ENCODE measurements at places on chromosomes 1 and 21.

GRCh38 chr21:45479691-45480675, 62.3 kb downstream of the SLC19A1 start:
- no peak for DNase-seq

DNA sequence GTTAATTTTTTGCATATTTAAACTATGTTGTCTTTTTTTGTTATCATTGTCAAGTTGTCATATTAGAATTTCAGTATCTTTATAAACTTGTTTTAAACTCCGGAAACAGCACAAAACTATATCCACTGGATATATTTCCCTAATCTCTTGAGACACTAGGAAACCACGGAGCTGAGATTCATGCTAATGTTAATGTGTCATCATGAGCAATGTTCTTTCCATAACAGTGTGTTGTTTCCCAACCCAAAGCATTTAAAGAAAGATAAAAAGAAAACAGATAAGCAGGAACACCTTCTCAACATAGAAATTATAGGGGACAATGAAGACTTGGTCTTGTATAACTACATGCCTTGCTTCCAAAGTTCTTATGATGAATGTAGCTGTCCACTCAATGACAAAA, 626.2 kb upstream of the TMPRSS15 start:
- DNase-seq: no peak

DNA sequence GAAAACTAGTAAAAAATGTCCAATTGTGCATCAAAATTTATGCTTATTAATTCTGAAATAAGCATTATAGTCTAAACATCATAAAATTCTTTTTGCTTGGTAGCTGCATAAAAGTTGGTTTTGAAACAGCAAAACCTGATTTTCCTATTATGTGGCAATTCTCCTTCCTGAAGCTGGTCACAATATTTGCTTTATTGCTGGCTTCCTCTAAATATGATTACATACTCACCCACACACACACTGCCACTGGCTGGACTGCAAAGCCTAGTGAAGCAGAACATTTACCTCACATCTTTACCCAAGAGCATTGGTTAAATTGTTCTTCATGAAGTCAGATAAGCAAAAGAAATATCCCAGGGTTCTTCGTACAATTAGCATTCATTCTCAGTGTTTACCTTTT, 103.0 kb downstream of the NR5A2 start:
- DNase-seq: no peak

- no peak for DNase-seq
These were observed 197.9 kb upstream of the SGIP1 start for GRCh38 chr1:66335859-66336640.

DNA sequence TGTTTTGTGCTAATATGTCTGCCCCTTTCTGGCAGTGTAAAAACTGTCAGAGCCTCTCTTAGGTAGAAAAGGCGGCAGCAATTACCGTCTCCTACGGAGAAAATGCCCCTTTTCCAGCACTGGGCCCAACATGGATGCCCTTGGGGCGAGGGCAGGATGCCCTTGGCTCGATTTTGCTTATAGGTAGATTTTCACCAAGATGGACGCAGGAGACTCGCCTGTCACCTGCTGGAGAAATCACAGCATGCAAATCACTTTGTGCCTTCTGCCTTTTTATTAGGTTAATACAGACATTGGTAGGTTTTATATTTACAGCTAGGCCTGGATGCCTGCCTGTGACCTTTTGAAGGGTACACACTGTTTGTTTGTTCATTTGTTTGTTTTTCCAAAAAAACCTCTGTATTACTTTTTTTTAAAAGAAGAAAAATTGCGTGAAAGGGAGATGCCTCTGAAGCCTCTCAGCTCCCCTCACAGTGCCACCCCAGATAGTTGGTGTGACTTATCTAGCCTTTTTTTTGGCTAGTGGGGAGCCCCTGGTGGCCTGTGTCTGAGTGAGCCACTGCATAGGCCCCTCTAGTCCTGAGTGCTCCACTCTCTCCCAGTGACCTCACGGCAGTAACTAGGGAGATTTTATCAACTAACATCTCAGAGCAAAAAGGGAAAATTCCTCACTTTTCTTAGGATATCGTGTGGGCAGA, 2.5 kb downstream of the ATP1B1 start:
- no peak for DNase-seq

DNA sequence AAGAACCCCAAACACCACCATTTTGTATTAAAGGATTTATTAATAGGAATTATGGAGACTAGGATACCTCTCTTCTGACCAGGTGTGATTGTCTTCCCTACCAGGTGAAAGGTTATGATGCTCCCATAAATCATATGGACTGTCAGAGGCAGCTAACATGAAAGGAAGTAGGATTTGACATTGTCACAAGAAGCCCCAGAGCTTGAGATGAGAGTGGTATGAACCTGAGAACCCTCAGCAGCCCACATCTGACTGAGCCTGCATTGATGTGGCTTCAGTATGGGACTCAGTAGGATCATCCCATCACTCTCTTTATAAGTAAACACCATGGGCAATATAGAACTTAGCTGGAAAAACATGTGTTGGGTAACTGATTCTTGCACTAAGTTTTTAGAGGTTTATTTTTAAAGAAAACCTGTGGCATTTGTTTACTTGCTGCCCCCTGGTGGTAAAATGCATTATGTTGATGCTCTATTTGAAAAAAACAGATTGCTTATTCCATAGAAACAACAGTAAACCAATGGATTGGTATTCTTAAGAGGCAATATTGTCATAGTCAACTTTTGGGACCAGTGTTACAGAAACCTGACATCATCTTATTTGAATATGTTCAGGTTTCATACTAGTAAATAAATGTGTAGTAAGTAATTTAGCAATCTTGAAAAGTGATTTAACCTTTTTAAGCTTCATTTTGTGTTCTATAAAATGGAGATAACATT, 16.6 kb upstream of the CACYBP start:
- no peak for DNase-seq

DNA sequence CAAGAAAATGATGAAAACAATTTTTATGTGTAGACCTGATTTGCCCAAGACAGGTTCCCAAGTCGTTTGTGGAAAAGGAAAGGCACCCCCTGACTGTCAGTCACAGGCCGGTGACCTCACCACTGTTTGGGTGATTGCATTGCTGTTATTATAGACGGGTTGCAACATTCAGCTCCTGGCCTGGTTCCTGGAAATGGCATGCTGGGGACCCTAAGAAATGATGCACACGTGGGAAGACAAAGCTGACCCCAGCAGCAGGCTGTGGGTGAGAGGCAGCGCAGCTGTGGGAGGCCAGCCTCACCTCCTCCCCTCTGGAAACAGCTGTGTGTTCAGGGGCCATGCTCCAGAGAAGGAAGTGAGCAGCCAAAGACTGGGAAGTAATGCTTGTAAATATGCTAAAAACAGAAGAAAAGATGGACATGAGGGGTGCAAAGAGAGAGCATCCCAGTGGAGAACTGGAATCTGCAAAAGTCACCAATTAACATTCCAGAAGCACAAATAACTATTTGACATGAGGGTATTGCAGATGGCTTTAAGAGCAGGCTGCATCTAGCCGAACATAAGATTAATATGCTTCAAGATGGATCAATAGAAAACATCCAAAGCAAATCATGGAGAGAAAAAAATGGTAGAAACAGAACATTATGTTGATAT, 23.4 kb upstream of the ABCG1 start:
- no peak for DNase-seq

DNA sequence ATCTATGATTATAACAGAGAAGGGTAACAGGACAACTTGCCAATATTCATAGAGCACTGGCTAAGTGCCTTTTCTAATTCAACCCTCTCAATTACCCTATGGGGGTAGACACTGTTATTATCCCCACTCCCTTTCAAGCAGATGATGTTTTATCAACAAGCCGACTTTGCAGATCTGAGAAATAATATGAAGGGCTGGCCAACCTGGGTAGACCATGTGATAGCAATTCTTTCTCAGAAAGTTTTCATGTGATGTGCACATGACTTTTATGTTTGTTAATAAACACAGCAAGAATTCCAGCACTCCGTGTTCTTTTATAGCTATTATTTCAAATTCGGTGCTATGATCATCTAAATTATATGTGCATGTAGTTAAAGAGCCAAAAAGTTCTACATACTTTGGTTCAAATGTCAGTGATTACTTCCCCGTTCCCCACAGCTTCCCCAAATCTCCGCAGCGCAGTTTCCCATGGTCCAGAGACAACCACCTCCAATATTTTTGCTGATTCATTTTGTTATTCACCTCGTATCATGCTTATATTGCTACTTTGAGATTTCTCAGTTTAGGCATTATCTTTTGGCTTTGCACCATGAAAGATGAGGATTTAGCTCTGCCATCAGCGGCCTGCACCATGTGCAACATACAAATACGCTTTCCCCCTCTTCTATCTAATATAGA, 96.7 kb upstream of the GADD45A start:
- DNase-seq: no peak

- no peak for DNase-seq
These were observed 128.2 kb upstream of the HOOK1 start for GRCh38 chr1:59686574-59686973.

- no peak for DNase-seq
These were observed 137.8 kb downstream of the HIVEP3 start for GRCh38 chr1:41780916-41781315.

DNA sequence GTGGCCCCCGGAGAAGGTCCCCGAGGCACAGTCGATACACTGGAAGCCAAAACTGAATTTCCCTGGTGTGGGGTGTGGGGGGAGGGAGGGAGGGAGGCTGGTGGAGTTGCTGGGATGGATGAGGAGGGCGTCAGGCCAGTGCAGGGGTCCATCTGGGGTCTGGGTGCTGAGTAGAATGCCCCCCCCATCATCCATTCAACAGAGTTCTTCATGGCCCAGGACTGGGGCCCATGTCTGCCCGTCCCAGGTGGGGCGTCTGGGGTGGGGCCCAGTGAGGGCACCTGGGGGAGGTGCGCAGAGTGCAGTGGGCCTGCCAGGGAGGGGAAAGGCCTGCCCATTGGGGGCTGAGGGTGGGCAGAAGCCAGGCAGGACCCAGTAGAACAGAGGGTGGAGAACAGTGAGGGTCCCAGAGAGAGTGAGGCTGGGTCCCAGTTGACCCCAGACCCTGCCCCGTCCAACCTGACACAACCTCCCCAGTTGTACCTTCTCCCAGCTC, 1.9 kb downstream of the TNFRSF18 start:
- no peak for DNase-seq

Data from stimulated activated CD8-positive, alpha-beta memory T cell treated with anti-CD3 and anti-CD28 coated beads, Interleukin-15, amount 100 ng/mL, for 24 hours (primary cell).